Placental epithelial cell (primary cell): ENCODE measurements at places on chromosomes 3 and 15. TPM values are rescaled to one million over a fixed set of nuclear protein-coding genes. Genes with fewer than 3 reads are reported as not detected.

Gene A4GNT
- not detected in 2 replicates for total RNA-seq

Gene CNBP
- 319 and 336 TPM in 2 replicates for total RNA-seq

Gene ST8SIA2
- total RNA-seq = not detected in 2 replicates

Gene BTLA
- not detected in 2 replicates for total RNA-seq
